ENCODE measurements at places on chromosomes 16 and 17.

DNA sequence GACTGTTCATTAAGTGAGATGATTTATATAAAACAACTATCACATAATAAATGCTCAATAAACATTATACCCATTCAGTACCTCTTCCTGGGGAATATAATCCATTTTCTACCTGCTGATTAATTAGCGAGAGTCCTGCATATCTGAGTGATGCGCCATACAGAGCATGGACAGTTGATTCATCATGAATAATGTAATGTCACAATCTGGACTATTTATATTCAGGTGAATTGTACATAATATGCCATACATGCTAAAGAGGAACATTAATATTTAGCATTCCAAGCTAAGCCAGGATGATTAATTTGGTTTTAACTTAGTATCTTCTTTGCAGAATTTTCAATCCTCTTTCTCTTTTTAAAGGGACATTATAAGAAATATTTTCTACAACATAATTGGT, 362.0 kb upstream of the XYLT1 start:
- no peak for DNase-seq

DNA sequence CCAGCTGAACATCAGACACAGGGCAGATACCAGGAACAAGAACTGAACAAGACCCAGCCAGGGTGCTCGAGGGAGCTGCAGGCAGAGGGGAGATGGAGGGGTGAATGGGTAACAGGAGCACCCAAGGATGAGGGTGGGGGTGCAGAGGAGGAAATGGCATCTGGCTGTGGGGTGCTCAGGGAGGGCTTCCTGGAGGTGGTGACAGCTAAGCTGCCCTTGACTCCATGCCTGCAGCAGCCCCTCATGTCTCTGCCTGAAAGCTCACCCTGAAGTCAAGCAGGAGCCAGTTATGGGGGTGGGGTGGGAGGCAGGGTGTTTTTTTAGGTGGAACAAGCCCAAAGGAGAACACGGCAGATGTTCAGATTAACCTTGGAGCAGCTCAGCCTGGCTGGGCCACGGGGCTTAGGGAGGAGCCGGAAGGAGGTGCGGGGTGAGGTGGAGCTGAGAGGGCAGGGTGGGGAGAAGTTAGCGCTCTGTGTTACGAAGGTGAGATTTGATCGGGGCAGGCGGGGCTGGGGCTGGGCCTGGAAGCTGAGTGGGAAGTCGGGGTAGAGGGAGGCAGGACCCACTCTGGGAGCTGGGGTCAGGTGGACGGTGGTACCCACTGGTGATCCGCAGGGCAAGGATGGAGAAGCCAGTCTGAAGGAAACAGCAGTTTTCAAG, 143.0 kb downstream of the ENGASE start:
- no peak for DNase-seq

GRCh38 chr16:57985204-57986181, 14.6 kb upstream of the CNGB1 start:
- peak; percentile 60 for DNase-seq

DNA sequence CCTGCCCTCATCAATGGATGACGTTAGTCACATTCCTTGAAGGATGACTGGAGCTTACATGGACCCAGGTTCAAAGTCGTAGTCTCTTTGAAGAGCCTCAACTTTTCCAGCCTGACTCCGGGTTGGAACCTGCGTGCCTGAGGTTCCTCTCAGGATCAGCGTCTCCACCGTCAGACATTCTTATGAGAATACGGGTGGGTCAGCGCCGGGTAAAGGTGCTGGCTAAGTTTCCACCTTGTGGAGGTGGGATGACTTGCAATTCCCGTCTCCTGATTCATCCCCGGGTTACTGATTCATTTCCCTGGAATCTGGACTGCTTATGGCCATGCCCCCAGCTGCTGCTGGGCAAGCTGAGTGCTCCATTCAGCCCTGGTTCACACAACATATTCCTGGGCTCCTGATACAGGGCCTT, 38.9 kb upstream of the CMIP start:
- no peak for DNase-seq

GRCh38 chr17:43562679-43563599, 16.8 kb upstream of the ETV4 start:
- DNase-seq = no peak
